ENCODE measurements at places on chromosomes 16 and 17. TPM values are rescaled to one million over a fixed set of nuclear protein-coding genes. Genes with fewer than 3 reads are reported as not detected.

- no peak overlapping the region for H3K4me3 ChIP-seq
- no peaks in the 10 kb centered on the region for H3K36me3 ChIP-seq
- DNase-seq, result no peak
- H3K27ac ChIP-seq, result no peak overlapping the region
- H3K27me3 ChIP-seq, result no peaks in the 10 kb centered on the region
These were observed 26.9 kb downstream of the TOM1L1 start for GRCh38 chr17:54927525-54927924.

DNA sequence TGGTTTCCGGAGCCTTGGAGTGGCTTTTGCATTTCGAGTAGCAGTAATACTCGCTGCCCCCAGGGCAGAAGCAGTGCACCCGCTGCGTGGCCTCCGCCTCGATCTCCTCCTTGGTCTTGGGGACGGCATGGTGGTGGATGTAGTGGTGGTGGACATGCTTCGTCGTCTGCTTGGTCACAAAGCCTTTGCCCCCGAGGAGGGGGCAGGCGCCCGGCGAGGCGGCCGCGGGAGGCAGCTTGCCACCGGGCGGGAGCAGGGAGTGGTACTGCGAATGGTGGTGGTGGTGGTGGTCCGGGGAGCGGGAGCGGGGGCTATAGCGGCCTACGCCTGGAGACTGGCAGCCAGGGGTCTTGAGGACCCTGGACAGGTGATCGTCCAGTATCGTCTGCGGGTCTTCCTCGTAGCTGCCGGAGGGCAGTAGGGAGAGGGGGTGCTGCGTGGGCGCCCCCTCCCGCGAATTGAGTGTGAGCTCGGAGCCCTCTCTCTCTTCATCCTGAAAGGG lies 24.1 kb downstream of the AXIN2 start:
- H3K27ac ChIP-seq, result no peak overlapping the region
- H3K36me3 ChIP-seq, result peaks cover 22% of the 10 kb centered on the region
- H3K4me1 ChIP-seq, result no peaks in the 10 kb centered on the region
- no peak for DNase-seq

GRCh38 chr17:58369214-58370031 lies 17.4 kb upstream of the SUPT4H1 start:
- H3K36me3 ChIP-seq, result no peaks in the 10 kb centered on the region
- no peak overlapping the region for H3K4me3 ChIP-seq
- H3K27ac ChIP-seq, result no peak overlapping the region
- no peaks in the 10 kb centered on the region for H3K27me3 ChIP-seq
- no peak for DNase-seq

GRCh38 chr16:89422527-89422904 lies 67.8 kb downstream of the ANKRD11 start:
- no peaks in the 10 kb centered on the region for H3K27me3 ChIP-seq
- no peak overlapping the region for H3K27ac ChIP-seq
- no peaks in the 10 kb centered on the region for H3K4me1 ChIP-seq

PTX4 gene
- total RNA-seq, result 0.25 TPM

DRC3 gene
- 19.7 TPM for total RNA-seq

- H3K27ac ChIP-seq, result peak overlapping the region; percentile 90
- no peaks in the 10 kb centered on the region for H3K27me3 ChIP-seq
- peak overlapping the region; percentile 9 for H3K4me3 ChIP-seq
- DNase-seq, result no peak
- H3K36me3 ChIP-seq, result no peaks in the 10 kb centered on the region
These were observed 864 bp upstream of the CTCF start for GRCh38 chr16:67561501-67561823.

DNA sequence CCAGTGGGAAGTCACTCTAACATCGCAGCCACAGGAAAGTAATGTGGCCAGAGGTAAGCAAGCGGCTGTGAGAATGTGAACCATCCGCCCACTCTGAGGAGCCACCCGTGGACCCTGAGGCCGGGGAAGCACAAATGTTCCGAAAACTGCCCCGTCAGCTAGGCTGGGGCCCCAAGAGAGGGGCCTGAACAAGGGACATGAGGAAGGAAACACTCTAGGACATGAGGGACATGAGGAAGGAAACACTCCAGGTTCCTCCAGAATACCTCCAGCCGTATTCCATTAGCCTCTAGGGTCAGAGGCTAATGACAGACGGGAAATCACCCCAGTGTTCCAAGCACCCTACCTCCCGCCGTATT lies 317 bp downstream of the TEFM start:
- peaks cover 20% of the 10 kb centered on the region for H3K36me3 ChIP-seq
- peak overlapping the region; percentile 55 for H3K27ac ChIP-seq
- no peaks in the 10 kb centered on the region for H3K27me3 ChIP-seq
- peak overlapping the region; percentile 95 for H3K4me3 ChIP-seq

- no peak for DNase-seq
- no peak overlapping the region for H3K4me3 ChIP-seq
- no peaks in the 10 kb centered on the region for H3K27me3 ChIP-seq
- H3K4me1 ChIP-seq, result no peaks in the 10 kb centered on the region
- H3K27ac ChIP-seq, result no peak overlapping the region
- peaks cover 34% of the 10 kb centered on the region for H3K36me3 ChIP-seq
These were observed 47.2 kb upstream of the RASL10B start for GRCh38 chr17:35684055-35684802.
